ENCODE measurements at places on chromosomes 11 and 22.

- peak; percentile 77 for DNase-seq
Observed at GRCh38 chr22:30435674-30436126, 10.1 kb downstream of the MTFP1 start.

DNA sequence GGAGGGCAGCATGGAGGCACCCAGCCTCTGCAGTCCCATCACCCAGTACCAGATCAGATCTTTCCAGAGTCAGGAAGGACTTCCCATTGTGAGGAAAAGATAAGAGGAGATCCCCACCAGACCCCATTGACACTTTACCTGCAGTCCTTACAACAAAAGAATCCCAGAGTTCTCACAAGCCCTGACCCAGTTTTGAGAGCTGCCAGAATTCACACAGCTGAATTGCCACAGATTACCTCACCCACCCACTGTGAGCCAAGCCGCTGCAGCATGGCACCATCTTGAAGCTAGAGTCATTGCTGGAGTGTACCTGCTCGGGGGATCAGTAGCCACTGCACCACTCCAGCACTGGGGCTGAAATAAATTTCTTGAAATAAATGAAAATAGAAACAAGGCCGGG, 91.8 kb upstream of the UBASH3B start:
- no peak for DNase-seq

GRCh38 chr11:9625728-9626127, 38.1 kb upstream of the SWAP70 start:
- no peak for DNase-seq

DNA sequence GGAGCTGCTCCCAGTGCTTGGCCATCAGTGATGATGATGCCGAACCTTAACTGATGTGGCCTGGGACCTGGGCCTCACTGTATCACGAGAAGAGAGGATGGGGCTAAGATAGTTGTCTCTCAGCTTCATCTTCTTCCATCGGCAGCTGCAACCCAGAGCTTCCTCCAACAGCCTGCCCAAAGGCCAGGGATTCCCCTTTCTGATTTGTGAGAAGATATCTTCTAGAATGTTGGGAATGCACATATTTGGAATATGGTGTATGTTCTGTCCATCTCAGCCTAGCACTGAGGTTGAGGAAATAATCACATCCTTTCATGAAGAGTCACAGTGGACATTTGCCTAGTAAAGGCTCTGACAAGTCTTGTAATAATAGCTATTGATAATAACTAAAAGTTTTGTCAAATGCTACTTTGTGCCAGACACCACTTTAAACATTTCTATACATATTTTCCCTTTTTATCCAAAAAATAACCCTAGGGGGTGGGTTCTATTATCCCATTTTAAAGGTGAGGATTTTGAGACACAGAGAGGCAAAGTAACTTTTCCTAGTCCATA, 73.1 kb downstream of the COMMD9 start:
- DNase-seq = no peak

DNA sequence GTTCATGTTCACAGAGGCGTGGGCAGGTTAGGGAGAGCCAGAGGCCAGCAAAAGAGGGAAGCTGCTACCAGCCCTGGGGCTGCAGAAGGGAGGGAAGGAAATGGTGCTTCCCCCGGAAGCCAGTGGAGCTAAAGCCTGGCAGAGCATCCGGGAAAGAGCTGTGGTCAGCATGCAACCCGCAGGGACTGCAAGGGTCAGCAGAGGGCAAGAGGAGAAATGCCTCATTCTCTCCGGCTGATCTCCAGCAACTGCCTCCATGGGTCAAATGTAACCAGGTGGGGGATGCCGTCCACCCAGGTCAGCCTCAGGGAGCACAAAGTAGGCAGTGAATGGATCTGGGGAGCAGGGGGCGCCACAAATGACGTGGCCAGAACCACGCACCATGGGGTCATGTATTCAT, 36.9 kb upstream of the PRR5 start:
- no peak for DNase-seq

GRCh38 chr11:36211761-36212430, 77.3 kb downstream of the COMMD9 start:
- no peak for DNase-seq

GRCh38 chr11:521177-521688, 14.1 kb downstream of the HRAS start:
- no peak for DNase-seq

DNA sequence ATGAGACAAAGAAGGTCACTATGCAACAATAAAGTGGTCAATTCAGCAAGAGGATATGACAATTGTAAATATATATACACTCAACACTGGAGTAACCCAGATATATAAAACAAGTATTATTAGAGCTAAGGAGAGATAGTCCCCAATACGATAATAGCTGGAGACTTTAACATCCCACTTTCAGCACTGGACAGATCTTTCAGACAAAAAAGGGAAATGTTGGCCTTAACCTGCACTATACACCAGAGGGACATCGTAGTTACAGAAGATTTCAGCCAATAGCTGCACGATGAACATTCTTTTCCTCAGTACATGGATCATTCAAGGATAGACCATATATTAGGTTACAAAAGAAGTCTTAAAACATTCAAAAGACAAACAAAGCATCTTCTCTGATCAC, 29.9 kb downstream of the PIWIL3 start:
- DNase-seq = no peak

GRCh38 chr22:27175021-27175838, 517.8 kb downstream of the MIAT start:
- no peak for DNase-seq

GRCh38 chr22:36816636-36817524, at the start of gene PVALB:
Gene PVALB, minus strand, starts transcription at chr22:36817035. Its CDS starts 30 bp downstream, at chr22:36817005.
- DNase-seq = no peak

DNA sequence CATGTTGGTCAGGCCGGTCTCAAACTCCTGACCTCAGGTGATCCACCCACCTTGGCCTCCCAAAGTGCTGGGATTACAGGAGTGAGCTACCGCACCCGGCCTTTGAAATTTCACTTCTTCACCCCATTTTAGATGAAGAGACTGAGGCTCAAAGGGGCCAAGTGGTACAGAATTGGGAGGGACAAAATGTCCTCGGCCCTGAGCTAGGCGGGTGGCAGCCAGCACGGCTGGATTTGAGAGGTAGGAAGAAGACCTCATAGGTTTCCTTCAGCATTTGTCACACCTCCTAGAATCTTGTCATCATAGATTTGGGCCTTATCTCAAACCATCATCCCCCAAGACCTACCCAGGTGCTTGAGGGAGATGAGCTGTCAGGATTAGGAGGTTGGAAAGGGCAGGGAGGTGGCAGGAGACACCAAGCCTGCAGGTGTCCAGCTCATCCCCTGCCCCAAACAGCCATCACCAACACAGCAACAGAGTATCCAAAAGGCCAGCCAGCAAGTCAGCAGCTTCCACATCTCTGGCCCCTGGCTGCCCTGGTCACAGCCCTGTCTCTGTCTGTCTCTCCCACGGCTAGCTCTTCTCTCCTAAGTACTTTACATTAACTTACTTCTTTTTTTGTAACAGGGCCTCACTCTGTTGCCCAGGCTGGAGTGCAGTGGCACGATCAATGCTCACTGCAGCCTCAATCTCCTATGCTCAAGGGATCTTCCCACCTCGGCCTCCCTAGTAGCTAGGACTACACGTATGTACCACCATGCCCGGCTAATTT, 11.2 kb upstream of the TMPRSS6 start:
- DNase-seq = no peak

DNA sequence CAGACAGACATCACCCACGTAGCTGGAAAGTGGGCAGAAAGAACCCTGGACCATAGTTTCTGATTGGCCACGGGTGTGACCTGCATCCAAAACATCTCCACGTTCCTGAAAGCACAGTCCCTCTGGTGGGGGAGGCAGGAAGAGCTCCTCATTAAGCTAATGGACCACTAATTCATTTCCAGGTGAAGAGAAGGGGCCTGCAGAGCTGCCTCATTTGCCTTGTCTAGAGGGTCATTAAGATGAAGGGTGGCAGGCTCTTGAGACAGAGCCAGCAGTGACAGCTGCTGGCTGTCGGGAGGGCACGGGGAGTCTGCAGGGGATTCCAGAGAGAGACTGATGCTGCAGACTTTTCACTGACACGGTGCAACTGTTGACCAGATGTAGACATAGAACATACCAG, 149.6 kb upstream of the OPCML start:
- no peak for DNase-seq

DNA sequence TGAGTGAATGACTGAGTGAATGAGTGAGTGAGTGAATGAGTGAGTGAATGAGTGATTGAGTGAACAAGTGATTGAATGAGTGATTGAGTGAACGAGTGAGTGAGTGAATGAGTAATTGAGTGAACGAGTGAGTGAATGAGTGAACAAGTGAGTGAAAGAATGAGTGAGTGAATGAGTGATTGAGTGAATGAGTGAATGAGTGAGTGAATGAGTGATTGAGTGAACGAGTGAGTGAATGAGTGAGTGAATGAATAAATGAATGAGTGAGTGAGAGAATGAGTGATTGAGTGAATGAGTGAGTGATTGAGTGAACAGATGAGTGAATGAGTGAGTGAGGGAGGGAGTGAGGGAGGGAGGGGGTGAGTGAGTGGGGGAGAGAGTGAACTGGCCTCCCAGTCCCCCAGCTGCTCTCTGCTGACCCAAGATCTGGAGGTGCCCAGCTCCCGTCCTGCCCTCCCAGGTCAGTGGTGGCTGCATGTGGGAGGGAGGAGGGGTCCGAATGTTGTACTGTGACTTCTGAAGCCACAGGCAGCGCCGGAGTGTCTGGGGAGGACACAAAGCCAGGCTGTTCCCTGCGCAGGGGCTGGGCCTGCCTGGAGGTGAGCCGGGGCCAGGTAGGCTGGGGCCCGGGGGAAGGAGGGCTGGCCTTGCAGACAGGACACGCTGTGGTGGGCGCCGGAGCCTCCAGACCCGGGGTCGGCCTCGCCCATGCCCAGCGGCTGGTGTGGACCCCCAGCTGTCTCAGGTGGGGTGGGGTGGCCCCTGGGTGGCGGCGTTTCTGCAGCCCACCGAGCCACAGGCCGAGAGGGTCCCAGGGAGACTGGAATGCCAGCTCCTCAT, 17.8 kb upstream of the PIM3 start:
- DNase-seq = no peak

DNA sequence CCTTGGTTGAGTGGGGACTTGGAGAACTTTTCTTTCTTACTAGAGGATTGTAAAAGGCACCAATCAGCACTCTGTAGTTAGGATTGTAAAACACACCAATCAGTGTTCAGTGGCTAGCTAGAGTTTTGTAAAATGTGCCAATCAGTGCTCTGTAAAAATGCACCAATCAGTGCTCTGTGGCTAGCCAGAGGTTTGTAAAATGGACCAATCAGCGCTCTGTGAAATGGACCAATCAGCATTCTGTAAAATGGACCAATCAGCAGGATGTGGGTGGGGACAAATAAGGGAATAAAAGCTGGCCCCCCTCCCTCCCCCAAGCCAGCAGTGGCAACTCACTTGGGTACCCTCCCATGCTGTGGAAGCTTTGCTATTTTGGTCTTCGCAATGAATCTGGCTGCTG, 5.5 kb upstream of the DRG1 start:
- DNase-seq = no peak

- DNase-seq = peak; percentile 71
Observed at GRCh38 chr11:33987975-33988580, 63.5 kb upstream of the CAPRIN1 start.

GRCh38 chr22:23804781-23805291, 18.1 kb downstream of the SMARCB1 start:
- no peak for DNase-seq

- DNase-seq = no peak
Observed at GRCh38 chr22:47167056-47167455, 404.6 kb downstream of the TBC1D22A start.

DNA sequence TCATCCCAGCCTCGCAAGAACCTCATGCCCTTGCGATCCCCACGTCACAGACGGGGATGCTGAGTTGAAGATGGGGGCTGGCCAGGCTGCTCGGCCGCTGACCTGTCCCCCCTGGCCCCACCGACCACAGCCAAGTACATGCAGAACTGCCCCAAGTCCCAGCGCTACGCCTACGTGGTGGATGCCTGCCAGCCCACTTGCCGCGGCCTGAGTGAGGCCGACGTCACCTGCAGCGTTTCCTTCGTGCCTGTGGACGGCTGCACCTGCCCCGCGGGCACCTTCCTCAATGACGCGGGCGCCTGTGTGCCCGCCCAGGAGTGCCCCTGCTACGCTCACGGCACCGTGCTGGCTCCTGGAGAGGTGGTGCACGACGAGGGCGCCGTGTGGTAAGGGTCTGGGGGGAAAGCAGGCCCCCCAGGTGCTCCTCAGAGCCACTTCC, 10.0 kb downstream of the MUC5B start:
- DNase-seq = no peak

GRCh38 chr11:75467311-75467710, 34.3 kb upstream of the KLHL35 start:
- no peak for DNase-seq
